NCI-H1417 (cell line): ENCODE measurements at places on chromosomes 4 and X.

DNA sequence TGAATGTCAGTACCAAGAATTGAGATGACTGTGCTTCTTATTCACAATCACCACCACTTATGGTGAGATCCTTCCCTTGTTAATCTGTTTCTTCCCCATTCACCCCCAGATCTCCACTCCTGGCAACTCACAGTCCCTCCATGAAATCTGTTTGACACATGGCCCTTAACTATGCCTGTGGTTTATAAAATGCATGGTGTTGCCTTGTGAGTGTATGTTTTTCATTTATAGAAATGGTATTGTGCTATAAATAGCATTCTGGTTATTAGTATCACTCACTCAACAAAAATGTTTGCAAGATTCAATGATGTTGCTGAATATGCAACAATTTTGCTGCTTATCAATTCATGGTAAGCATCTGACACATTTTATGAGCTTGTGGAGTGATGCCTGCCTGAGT, 131.0 kb downstream of the PRKX start:
- no peak for DNase-seq

GRCh38 chrX:51931566-51932150, 38.2 kb downstream of the MAGED1 start:
- DNase-seq, result no peak

GRCh38 chr4:142512161-142512560, 333.9 kb downstream of the INPP4B start:
- no peak for DNase-seq

GRCh38 chr4:37467824-37468223, 218.4 kb downstream of the RELL1 start:
- DNase-seq, result no peak
